ENCODE measurements at places on chromosomes 7 and 10. TPM values are rescaled to one million over a fixed set of nuclear protein-coding genes. Genes with fewer than 3 reads are reported as not detected.

DNA sequence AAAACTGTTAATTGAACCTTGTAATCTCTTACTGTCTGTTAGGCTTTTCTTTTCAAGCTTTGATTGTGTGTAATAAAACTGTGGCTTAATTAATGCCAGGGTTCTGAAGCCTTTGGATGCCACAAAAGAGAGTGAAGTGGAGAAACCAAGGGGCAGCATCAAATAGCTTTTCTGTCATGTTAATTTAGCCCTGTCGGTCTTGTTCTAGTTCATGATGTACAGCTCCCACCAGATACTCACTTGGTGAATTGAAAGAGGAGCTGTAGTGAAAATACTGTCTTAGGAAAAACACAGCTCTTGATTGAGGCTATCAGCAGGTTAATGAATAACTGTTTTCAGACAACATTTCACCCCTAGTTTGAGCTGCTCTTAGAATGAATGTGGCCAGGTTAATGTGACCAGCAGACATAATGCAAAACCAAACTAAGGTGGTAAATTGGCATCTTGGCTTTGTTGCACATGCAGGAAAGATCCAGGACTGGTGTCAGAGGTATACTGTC, 94.2 kb downstream of the POLL start:
- no peak for DNase-seq

GRCh38 chr10:74282848-74283210, 131.8 kb downstream of the ADK start:
- DNase-seq = no peak

DNA sequence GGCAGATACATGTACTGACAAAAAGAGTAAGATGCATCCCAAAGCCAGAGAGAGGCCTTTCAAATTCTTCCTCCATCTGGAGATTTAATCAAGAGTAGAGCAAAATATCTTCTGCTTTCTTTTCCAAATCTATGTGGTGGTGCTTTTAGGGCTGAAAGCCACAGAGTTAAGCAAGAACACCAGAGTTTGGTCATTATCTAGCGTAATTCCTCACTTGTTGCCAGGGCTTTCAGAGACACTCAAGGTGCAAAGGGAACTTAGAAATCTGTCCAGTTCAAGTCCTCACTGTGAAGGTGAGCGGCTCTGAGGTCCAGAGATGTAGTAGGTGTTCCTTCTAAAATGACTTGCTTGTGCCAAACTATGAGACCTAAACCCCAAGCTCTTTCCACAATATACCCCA, 10.9 kb upstream of the NFE2L3 start:
- DNase-seq = no peak

GRCh38 chr7:27187475-27188385, 2.7 kb upstream of the HOXA11 start:
- DNase-seq = no peak

DNA sequence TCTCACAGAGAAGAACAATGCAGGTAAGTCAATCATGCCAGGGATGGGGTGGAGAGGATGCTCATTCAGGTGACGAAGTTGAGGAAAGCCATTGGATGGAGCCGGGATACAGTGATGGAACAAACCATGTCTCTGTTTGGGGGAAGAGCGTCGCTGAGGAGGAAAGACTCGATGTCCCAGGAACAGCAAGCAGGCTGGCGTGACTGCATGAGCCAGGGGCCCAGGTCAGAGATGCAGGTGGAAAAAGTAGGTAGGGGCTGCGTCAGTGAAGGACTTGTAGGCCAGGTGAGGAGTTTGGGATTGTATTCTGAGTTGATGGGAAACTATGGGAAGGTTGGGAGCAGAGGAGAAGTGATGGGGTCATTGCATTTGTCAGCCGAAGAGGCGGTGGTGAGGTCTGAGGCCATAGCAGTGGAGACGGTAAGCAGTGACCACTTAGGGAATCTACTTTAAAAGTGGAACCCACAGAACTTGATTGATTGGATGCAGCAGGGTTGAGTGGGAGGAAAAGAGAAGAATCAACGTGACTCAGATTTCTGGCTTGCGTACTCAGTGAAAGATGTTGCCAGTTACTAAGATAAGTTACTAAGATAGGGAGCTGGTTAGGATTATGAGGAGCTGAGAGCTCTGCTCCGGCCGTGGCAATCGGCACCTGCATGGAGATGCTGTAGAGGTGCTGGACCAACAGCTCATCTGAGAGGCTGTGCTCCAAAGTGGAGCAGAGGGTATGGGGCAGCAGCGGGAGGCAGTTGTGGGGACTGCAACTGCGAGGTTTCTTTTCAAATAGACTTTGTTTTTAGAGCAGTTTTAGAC, 12.5 kb upstream of the IL2RA start:
- DNase-seq = no peak

The SFMBT2 gene
- 19.8 TPM for total RNA-seq

The ZCCHC24 gene
- 36.7 TPM for total RNA-seq

The ARHGAP22 gene
- total RNA-seq = 8.8 TPM

Measured in mucosa of gallbladder (tissue), 1 donor.